ENCODE measurements at places on chromosomes 5 and 9.
A peak's percentile ranks its signal among the peaks of the same experiment; 100 is the strongest.

DNA sequence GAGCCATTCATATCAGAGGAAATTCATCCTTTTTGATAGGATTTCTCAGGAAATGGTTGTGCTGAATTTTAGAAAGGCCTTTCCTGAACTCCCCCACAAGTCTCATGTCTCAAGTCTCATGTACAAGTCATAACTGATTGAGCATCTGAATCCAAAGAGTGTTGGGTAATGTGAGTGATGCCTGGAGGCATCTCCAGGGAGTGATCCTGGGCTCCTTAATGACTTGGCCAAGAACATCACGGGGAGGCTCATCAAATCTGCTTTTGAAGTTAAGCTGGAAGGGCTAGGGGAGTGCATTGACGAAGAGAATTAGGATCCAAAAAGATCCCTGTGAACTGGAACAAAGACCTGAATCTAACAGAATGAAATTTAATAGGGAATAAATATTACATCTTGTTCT is 79.2 kb downstream of the MAST4 start:
- no peak for DNase-seq

GRCh38 chr5:52665559-52665958 is 122.2 kb upstream of the ITGA1 start:
- no peak for DNase-seq

DNA sequence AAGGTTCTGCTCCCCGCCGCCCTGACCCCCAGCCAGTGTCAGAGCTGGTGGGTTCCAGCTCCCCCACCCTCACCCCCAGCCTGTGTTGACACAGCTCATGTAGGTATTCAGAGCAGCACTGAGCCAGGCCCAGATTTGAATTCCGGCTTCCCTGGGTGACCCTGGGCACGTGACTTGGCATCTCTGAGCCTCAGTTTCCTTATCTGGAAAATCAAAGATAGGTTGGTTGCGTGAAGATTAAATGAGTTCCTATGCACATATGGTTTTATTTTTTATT is 42.0 kb downstream of the HMCN2 start:
- no peak for DNase-seq

- DNase-seq: peak; percentile 48
Measured at GRCh38 chr9:2271426-2271825, 256.3 kb downstream of the SMARCA2 start.

DNA sequence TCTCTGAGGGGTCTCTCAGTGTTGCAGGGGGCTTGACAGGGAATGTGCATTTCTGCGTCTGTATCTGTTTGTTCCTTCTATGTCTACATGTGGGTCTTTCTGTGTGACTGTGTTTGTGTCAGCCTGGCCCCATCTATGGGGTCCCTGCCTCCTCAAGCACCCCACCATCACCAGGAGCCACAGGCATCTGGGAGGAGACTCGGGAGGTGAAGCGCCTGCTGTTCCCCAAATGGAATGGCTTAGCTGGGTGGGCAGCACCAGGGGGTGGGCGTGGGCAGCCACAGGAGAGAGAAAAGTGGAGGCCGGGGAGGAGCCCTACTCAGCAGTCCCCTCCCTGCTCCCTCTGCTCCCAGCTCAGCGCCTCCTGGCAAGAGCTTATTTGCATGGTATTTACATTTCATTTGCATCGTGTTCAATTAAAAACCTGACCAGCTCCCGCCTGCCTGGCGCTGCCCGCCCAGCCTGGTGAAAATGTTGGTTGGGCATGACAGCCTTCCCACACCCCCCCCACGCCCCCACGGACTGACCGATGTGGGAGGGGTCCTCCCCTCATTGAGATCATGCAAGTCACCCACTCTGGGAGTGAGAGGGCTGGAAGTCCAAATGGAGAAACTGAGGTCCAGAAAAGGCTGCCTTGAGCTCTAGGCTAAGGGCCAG is 50.5 kb downstream of the CXXC5 start:
- DNase-seq: no peak

GRCh38 chr5:79261897-79262296 is 26.0 kb downstream of the JMY start:
- DNase-seq: no peak

DNA sequence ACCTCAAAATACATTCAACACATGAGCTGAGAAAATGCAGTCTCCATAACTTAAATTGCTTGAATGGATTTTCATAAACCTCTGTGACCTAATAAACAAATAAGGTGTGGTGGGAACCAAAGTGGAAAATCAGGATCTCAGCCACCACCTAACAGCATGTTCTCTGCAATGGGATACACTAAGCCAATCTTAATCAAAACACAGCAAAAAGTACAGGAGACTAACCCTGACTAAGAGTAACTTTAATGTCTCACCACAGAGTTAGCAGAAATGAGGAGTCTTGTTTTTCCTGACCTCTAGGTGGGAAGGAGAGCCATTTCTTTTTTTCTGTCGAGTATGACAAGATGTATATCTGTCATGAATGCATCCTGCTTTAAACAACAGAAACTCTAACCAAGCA is 48.5 kb downstream of the PLK2 start:
- DNase-seq: no peak

DNA sequence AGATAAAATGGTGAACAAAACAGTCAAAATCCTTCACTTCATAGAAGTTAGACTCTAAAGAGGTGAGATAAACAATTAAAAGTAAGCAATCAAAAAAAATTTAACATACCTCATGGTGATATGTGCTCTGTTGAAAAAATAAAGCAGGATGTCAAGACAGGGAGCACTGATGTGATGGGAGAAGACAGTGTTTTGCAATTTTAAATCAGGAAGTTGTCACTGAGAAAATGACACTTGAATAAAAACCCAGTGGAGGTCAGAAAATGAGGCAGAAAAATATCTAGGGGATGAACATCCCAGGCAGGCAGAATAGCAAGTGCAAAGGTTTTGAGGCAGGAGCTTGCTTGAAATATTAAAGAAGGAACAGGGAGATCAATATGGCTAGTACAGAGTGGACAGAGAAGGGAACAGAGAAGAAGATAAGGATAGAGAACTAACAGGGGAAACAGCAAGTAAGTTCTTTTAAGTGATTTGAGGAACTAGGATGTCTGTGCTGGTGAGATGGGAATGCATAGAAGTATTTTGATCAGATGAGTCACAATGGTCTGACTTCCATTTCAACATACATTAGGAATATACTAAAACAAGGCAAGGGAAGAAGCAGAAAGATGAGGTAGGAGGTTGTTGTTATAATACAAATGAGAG is 130.4 kb downstream of the CHSY3 start:
- no peak for DNase-seq

GRCh38 chr9:76664120-76664519 is 100.1 kb upstream of the PCA3 start:
- DNase-seq: no peak

GRCh38 chr5:177440990-177441780 is 5.4 kb upstream of the PRR7 start:
- peak; percentile 6 for DNase-seq

DNA sequence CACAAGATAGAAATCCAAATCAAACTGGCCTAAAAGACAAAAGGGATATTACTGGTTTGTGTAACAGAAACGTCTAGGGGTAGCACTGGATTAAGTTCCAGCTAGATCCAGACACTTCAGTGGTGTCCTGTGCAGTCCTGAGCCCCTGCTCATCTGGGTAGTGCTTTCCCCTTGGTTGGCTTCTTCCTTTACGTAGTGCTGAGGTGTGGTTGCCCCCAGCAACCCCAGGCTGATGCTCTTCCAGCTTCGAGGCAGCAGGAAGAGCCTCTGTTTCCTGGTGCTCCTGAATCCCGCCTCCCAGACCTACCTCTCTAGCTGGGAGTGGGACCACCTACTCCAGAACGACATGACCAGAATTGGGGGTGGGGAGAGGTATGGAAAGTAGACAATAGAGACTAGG is 166.1 kb upstream of the ADRA1B start:
- no peak for DNase-seq

GRCh38 chr9:88280816-88281382 is 107.3 kb upstream of the SPIN1 start:
- no peak for DNase-seq

GRCh38 chr5:90983148-90983547 is 400.0 kb downstream of the ARRDC3 start:
- peak; percentile 13 for DNase-seq

DNA sequence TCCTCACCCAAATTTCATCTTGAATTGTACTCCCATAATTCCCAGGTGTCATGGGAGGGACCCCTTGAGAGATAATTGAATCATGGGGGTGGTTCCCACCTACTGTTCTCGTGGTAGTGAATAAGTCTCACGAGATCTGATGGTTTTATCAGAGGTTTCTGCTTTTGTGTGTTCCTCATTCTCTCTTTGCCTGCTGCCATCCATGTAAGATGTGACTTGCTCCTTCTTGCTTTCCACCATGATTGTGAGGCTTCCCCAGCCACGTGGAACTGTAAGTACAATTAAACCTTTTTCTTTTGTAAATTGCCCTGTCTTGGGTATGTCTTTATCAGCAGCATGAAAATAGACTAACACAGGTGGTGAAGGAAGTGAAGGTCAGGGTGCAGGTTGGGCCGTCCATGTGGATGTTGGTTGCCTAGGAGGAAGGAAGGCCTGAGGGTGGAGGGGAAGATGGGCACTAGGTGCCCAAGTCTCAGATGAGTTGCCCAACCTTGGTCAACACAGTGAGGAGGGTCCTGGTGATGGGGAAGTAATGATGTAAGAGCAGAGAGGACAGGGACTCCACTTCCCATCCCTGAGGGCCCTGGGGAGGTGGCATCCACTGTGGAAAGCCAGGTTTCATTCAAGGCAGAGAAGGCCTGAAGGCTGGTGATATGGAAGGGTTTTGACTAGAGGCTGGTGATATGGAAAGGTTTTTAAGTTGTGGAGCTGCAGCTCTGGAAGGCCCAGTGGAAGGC is 92.6 kb downstream of the HSPA4 start:
- no peak for DNase-seq

DNA sequence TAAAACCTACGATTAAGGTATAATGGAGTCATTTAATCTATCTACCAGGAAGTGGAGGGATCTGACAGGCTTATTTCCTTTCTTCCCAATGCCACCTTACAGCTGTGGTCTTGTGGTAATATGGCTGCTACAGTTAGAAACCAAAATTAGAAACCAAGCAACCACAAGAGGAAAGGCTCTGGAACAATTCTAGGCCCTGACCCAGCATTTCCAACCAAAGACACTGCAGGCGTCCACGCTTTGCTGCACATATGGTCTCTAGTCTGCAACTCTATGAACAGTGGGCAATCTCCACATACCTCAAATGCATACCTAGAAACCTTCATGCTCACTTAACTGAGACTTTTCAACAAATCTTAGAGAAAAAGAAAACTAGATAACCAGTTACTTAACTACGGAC is 339.1 kb downstream of the NFIB start:
- DNase-seq: no peak

DNA sequence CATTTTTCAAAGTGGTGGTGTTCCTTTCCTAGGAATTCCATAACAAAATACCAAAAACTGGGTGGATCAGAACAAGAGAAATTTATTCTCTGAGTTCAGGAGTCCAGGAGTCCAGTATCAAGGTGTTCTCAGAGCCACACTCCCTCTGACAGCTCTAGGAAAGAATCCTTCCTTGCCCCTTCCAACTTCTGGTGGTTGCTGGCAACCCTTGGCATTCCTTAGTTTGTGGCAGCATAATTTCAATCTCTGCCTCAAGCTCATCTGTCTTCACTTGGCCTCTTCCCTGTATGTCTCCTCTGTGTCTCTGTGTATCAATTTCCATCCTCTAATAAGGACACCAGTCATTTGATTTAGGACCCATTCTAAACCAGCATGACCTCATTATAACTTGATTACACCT is 243.7 kb downstream of the MPDZ start:
- DNase-seq: peak; percentile 75

- DNase-seq: peak; percentile 60
Measured at GRCh38 chr5:134526483-134527155, 1.1 kb downstream of the JADE2 start.

Measured in MG63 (cell line).